NB4 (cell line): ENCODE measurements at places on chromosomes 12 and 14.

GRCh38 chr12:90858252-90858651 is 96.7 kb downstream of the CCER1 start:
- DNase-seq = no peak

DNA sequence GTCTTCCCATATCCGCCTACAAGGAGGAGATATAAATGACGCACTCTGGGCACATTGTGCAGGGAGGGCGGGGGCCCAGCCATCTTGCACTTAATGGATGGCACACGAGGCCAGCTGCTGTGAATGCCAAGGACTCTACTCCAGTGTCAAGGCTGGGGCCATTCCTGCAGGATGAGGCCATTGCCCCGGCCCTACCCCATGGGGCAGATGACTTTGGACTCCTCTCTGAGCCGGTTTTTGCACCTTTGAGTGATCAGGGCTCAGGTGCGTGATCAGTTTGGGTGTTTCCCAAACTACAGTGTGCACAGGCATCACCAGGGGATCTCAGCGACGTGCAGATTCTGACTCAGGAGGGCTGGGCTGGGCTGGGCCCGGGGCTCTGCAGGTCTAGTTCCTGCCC is 16.1 kb downstream of the MMAB start:
- DNase-seq = no peak

GRCh38 chr14:102557434-102558226 is 34.8 kb upstream of the RCOR1 start:
- DNase-seq = no peak

- DNase-seq = no peak
Observed at GRCh38 chr14:61048640-61049039, 67.6 kb downstream of the SLC38A6 start.

GRCh38 chr12:50562520-50563433 is 58.0 kb downstream of the DIP2B start:
- DNase-seq = no peak

DNA sequence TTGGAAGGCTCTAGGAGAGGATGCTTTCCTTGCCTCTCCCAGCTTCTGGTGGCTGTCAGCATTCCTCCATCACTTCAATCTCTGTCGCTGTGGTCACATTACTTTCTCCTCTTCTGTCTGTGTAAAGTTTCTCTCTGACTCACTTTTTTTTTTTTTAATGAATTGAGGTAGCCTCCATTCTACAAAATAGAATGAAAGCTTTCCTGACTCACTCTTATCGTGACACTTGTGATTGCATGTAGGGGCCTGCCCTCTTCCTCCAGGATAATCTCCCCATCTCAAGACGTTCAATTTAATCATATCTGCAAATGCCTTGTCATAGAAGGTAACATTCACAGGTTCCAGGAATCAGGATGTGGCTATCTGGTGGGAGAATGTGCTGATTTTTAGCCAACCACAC is 153.5 kb upstream of the HMGA2 start:
- DNase-seq = no peak

DNA sequence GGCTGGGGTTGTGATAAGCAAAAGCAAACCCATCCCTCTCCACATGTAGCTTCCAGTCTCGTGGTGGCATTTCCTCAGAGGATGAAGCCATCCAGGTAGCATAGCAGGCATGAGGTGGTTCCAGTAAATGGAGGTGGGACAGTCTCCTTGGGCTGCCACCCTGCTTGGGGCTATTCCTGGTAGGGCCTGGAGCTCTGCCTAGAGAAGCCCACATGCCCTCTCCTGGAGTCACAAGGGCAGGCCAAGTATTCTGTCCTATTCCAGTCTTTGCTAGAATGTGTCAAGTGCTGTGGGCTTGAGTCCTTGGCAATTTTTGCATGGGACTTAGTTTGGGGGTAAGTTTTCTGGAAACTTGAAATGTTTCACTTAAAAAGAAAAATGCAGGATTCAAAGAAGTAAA is 469.9 kb downstream of the DPF3 start:
- DNase-seq = no peak

GRCh38 chr12:65918021-65918420 is 93.7 kb downstream of the HMGA2 start:
- DNase-seq = peak; percentile 20

GRCh38 chr12:21001778-21002177 is 129.2 kb upstream of the SLCO1B1 start:
- DNase-seq = peak; percentile 4

- DNase-seq = peak; percentile 77
Observed at GRCh38 chr14:75454963-75455546, 27.2 kb downstream of the JDP2 start.

- DNase-seq = no peak
Observed at GRCh38 chr12:117816-118345, 51.3 kb downstream of the IQSEC3 start.

DNA sequence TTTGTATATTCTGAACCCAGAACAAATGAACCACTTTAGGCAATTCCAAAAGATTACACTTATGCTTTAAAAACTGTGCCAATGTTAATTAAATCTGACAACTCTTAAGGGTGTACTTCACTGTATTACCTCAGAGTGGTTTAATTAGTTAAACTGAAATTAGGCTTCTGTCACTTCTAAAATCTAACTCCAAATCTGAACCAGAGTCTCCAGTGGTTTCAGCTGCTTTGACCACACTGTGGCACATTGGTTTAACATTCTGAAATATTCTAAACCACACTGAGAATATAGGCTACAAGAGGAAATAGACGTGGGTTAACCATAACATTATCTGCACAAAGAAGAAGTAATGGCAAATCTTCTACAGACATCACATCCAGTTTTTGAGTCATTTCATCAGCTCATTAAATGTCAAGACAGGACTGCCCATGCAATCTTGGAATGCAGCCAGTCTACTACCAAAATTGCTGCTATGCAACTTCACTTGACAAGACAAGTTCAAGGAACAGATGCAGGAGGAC is 94.8 kb downstream of the LRP6 start:
- DNase-seq = peak; percentile 61

GRCh38 chr12:119227292-119227691 is 48.6 kb downstream of the HSPB8 start:
- DNase-seq = no peak

DNA sequence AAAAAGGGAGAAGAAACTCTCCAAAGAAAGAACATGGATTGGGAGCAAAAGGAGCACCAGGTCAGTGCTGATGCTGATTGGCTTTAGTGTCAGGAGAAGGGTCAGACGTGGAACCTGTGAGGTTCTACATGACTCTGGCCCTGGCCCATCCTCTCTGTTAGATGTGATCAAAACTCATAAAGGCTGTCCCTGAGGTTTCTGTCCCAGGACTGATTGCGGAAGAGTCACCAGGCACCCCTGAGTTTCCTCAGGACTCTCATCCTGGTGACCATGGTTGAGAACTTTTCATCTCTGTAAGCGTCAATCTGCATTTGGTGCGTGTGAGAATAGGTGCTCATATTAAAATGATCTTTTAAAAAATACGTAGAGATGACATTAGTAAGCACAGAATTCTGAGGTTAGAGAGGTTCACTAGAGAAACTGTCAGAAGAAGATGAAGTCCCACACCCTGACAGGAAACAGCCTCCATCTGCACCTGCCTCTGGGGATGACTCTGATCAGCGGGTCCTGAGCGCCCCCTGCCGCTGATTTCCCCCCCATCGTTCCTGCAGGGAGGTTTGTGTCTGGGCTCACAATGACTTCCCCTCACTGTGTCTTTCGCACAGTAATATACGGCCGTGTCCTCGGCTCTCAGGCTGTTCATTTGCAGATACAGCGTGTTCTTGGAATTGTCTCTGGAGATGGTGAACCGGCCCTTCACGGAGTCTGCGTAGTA is 741.8 kb downstream of the TMEM121 start:
- peak; percentile 26 for DNase-seq

DNA sequence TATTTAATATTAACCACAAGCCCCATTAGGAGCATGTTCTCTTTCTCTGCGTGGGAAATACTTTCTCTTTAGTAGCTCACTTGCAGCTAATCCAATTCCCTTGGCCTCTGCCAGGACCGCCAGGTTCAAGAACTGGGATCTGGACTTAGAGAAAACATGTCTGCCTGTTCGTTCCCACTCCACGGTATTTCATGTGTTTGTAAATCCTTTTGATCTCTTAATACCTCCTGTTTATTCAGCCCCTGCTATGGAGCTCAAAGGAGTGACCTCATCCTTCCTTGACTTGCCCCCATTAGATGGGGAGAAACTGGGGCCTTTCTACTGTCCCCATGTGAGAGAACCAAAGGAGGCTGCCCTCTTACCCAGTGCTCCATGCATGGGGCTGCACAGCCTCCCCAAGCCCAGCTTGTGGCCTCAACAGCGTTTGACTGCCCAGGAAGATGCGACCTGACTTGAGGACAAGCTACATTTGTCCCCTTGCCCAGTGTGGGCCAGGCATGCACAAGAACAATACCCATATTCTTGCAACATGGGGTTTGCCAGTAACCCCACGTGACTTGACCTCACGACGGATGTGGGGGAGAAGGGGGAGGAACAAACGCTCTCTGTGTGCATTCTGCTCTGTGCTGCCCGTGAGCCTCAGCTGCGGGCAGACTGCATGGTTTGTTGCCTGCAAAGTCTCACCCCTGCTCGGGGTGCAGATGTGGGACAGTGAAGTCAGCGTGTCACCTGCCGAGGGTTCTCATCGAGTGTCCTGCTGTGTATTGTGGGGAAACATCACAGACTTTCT is 30.3 kb downstream of the CD9 start:
- DNase-seq = peak; percentile 97

DNA sequence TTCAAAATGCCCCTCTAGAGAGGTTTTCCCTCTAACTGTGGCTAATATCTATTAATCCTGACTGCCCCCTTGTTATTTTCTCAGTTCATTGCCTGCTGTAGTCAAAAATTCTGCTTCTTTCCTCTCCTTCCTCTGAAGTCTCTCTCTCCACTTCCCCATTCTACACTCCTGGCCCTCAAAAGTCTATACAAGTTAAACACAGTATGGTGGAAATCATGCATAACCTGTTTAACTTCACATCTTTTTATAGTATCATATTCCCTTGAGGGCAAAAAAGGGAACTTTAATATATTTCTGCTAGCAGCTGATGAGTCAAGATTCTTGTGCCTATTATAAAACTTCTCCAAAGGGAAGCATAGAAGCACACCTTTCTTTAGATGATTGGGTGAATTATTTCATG is 16.7 kb downstream of the GRIP1 start:
- peak; percentile 52 for DNase-seq

GRCh38 chr12:9605483-9605882 is 2.2 kb downstream of the KLRB1 start:
- DNase-seq = no peak

DNA sequence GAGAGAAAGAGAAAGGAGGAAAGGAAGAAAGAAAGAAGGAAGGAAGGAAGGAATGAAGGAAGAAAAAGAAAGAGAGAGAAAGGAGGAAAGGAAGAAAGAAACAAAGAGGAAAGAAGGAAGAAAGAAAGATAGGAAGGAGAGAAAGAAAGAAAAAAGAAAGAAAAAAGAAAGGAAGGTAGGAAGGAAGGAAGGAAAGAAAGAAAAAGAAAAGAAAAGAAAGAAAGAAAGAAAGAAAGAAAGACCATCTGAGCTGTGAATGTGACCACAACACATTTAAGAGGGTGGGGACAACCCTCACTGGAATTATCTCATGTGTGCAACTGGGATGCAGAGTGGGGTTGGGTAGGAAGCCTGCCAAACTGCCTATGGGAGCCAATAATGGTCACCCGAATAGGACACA is 36.0 kb upstream of the BATF start:
- no peak for DNase-seq

DNA sequence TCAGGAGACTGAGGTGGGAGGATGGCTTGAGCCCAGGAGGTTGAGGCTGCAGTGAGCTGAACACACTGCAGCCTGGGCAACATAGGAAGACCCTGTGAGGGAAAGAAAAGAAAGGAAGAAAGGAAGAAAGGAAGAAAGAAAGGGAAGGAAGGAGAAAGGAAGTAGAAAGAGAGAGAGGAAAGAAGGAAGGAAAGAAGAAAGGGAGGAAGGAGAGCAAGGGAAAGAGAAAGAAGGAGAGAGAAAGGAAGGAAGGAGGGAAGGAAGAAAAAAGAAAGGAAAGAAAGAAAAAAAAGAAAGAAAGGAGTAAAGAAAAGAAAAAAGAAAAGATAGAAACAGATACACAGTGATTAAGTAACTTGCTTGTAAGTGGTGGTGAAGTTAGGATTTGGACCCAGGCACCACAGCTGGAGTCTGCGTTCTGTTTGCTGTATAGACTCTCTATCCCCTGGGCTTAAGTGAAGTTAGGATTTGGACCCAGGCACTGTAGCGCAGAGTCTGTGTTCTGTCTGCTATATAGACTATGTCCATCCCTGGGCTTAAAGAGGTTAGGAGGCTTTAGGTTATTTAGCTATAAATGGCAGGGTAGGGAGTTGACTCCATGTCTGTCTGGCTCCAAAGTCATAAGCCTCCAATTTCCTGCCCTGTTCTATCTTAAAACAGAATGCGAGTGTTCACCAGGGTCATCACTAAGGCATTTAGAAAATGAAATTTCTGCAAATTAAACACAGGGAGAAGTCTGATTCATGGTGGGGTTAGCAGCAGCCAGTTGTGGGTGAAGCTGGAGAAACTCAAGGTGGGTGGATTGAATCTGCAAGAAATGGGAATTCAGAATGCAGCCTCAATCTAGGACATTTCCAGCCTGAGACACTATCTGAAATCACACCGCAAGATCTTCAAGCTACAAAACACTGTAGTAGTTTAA is 13.3 kb upstream of the C12orf75 start:
- DNase-seq = no peak

GRCh38 chr14:53591816-53592215 is 364.8 kb downstream of the BMP4 start:
- DNase-seq = no peak

DNA sequence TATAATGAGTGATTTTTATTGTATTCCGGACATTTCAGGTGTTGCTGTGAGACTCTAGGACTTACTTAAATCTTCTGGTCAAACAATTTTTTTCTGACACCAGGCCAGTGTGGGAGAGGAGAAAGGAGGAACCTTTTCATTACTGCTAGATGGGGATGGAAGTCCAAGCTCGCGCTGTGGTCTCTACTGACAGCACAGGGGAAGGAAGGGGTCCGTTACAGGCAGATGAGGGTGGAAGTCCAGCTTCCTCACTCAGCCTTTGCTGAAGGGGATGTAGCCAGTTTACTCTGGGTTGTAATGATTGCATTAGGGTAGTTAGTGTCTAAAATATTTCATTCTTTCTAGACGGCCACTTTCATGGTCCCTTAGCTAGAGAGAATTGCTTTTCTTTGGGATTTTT is 26.3 kb upstream of the ST8SIA1 start:
- no peak for DNase-seq

DNA sequence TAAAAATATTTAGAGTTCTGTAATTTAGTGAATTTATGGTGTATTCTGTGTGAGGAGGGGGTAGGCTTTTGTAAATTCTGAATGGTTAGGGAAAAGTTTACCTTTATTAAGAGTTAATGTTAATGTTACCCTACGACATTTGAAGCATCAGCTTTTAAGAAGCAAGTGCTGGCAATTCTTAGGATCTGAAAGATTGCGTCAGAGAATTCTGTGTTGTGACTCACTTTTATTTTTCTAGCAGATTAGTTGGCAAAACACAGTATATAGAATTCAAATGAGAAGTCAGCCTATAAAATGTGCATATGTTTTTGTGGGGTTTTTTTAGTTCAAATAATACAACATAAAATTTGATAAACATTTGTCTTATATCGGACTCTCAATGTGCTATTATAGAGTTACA is 97.6 kb downstream of the RAD52 start:
- peak; percentile 62 for DNase-seq
